Erythroblast (primary cell): ENCODE measurements at places on chromosomes 7 and 10.

DNA sequence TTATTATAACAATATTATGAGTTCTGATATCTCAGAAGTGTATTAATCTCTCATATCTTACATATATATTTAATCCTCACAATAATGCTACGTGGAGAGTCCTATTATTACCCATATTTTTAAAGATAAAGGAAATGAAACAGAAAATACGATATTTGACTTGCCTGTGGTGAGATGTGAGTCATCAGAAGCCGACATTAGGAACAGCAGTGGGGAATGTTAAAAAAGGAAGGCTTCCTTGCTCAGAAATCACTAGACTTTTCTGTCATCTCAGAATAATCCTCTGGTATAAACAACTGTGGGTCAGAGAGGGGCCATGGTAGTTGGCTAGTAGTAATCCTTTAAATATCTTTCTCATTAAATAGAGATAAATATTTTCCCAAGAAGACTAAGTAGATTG, 402.3 kb upstream of the PCDH15 start:
- DNase-seq, result no peak

GRCh38 chr7:25069900-25070443, 55.1 kb downstream of the CYCS start:
- peak; percentile 82 for DNase-seq

- peak; percentile 58 for DNase-seq
These were observed 94.5 kb downstream of the KMT2C start for GRCh38 chr7:152341039-152341913.

DNA sequence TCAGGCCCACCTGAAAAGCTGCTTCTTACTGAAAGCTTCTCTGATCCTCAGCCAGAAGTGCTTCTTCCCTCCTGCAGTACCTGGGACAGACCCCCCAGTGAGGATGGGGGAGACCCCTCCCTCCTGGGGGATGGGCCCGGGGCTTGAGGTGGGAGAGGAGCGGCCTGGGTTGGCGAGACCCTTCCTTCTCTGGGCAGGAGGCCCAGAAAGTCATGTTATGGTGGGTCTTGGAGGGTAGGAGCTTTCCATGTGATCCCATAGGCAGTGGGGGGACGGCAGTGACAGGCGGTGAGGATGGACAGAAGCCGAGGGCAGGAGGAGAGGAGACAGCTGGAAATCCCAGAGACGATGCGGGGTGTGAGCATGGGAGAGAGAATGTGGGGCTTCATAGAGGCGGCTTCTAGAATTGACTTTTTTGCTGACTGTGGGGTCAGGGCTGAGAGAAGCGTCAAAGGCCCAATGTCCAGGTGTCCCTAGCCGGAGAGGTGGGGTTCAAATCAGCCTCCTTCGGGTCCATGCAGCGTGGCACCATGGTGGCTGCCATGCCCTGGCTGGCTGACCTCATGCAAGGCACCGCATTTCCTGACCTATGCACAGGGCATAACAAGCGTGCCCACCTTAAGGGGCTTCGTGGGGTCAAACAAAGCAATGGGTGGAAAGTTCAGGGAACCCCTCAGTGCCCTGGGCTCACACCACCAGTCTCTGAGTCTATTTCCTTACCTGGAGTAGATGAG, 154.0 kb downstream of the UBE2H start:
- no peak for DNase-seq

DNA sequence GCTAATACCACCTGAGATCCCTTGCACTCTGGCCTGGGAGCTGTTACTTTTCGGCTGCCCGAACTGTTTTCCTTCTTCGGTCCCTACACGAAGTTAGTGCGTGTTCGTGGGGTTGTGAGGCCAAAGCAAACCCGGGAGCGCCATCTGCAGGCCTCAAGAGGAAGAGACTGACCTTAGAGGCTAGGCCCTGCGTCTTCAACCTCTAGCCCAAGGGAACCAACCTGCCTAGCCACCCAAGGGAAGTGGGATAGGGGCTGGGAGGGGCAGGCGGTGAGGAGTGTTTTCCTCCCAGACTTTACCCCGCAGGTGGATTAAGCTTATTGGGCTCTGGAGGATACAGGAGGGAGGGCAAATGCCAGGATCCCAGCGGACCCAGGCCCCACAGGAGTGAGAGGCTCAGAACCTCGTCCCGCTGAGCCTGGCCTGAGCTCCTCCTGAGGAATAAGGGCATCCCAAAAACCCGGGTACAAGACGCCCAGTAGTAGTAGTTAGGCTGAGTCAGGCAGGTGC, 1.7 kb upstream of the PAX2 start:
- peak; percentile 73 for DNase-seq

DNA sequence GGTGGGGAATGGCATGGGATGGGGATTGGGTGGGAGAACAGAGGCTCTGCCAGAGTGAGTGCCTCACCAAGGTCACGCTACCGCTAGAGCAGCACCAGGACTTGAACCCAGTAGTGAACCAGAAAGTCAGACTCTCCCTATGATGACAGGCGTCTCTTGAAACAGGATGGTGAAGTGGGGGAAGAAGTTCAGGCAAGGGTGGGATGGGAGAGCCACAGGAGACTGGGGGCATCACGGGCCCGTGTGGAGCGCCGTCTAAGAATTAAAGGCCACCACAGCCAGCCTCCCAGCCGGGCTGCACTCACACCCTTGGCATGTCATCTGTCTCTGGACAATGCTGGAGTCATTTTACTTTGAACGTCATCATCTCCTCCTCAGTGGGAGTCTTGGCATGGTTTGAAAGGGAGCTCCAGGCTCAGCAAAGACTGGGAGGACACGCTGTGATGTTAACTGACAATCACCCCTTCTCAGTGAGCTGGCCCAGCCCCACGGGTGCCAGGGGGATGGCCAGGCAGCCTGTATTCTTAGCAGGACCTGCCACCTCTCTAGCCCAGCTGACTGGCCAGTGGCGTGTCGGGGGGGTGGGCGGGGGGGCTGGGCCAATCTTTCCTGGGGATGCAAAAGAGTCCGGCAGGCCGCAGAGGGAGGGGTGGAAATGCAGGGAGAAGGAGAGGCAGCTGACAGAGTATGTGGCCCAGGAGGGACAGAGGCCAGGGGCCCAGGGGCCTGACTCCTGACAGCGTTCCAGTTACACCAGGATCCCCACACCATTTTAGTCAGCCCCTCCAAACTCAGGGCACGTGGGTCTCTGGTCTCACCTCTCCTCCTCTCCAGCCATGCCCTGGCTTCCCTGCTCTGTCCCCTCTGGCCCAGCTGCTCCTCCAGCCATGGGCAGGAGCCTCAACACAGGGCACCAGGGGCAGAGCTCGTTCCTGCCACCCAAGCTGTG, 96.2 kb downstream of the VOPP1 start:
- DNase-seq, result no peak

DNA sequence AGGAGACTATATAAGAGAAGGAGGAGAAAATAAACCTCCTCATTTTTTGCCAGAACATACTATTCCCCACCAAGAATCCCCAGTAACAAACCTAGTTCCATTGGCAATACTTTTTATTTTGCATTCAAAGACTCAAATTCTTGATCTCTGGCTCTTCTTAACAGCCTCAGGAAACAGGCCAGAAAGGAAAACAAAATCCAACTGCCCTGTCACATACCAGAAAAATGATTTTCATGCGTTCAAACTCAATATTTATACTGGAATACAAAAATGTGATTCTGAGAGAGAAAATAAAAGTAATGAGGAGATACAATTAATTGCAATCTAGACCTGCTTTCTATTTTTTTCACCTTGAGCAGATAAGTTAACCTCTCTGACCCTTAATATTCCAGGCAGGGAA, 435.9 kb upstream of the AUTS2 start:
- DNase-seq, result no peak

GRCh38 chr7:3301831-3302618, 973 bp downstream of the SDK1 start:
- no peak for DNase-seq

GRCh38 chr10:114655671-114656070, 2.4 kb downstream of the ABLIM1 start:
- DNase-seq, result no peak

- DNase-seq, result no peak
These were observed 1.8 kb downstream of the INSYN2A start for GRCh38 chr10:127194599-127194998.

DNA sequence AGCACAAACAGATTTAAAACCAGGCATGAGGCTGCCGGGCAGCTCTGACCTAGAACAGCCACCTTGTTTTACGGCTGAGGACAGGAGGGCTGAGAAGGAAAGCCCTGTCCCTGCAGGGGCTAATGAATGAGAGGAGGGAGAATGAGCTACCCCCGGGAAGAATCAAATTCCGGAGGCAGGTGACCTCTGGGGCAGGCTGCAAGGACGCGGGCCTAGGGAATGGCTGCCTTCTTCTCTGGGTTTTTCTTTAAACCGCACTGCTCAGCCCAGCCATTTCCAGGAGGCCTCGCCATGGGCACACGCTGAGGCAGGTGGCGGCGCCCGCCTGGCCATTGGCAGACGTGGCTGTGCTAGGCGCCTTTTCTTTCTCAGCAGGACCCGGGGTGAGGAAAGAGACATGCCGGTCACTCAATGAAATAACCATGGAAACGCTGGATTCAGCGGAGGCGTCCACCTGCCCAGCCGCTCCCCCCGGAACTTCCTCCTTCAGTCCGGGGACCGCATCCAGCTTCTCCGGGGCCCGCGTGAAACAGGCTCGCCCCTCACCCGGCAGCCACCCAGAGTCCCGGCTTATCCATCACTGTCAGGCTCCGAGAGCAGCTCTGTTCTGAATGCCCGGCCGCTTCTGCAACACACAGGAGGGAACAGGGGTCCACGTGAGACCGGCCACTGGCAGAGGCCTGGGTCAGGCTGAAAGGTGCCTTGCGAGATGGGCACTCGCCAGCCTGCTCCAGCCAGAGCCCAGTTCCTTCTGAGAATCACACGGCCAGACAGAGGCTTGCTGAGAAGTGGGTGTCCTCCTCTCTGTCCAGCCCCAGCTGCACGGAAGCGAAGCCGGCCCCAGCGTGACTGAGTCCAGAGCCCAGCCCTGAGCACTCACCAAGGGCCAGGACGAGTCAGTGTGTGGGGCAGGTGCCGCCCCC, 82.1 kb downstream of the PDGFA start:
- no peak for DNase-seq

- no peak for DNase-seq
These were observed 51.5 kb upstream of the MNX1 start for GRCh38 chr7:157061979-157062378.

- no peak for DNase-seq
These were observed 8.2 kb downstream of the MAT1A start for GRCh38 chr10:80281292-80281691.

GRCh38 chr10:50224330-50224952, 26.9 kb downstream of the ASAH2 start:
- peak; percentile 66 for DNase-seq

DNA sequence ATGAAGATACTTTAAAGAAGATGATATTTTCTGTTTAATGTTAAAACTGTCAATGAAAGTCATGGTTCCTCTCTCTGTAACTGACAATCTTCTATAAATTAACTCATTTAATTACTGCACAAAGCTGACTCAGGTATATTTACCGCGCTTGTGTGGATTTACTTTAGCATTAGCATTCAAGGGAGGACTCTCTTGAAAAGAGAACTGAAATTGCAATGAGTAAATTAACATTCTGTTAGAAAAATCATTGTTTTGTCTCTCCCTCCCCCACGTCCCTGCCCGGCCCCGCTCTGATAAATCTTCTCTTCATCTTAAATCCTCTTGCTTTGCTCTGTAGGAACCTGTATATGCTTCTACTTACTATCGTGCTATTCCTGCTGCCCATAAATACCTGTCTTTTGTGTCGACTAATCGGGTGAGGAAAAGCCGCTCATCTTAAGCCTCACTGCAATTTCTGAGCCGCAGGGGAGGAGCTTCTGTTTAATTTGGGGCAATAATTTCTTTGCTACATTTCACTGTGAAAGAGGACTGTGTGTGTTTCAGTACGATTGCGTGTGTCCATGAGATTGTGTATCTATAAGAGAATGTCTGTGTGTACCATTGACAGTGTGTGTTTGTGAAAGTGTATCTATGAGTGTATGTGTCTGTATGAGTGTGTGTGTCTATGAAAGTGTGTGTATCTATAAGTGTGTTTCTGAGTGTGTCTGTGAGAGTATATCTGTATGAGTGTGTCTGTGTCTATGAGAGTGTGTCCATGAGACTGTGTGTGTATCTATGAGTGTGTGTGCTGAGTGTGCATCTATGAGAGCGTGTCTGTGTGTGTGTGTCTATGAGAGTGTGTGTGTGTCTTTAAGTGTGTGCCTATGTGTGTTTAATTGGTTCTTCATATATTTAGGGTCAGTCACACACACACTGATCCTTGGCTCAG, 46.5 kb upstream of the LYZL2 start:
- no peak for DNase-seq

DNA sequence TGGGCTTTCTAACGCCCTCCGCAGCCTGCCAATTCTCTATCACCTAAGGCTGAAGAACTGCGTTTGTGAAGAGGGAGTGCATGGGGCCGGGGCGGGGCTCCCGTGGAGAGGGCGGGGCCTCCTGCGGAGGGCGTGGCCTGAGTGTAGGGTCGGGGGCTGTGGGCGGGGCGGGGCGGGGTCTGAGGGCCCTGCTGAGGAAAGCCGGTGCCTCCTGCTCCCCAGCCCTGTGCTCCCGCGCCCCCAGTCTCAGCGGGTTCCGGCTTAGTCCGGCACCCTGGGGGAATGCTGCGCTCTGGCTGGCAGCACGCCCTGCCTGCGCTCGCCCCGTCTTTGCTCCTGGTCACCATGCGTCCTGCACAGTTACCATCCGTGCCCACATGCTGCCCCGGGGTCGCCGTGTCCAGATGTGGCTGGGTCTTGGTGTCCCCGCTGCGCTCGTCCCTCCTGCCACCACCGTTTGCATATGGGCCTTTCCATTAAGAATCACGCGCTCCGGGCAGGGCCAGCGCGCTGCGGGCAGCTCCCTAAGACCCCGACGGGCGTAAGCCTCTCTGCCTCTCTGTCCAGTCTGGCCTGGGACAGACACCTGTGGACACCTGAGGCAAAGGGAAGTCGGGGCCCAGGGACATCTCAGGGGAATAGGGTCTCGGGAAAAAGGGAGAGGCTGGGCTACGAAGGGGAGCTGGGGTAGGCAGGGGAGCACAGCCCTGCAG, 144.0 kb upstream of the RET start:
- DNase-seq, result no peak

DNA sequence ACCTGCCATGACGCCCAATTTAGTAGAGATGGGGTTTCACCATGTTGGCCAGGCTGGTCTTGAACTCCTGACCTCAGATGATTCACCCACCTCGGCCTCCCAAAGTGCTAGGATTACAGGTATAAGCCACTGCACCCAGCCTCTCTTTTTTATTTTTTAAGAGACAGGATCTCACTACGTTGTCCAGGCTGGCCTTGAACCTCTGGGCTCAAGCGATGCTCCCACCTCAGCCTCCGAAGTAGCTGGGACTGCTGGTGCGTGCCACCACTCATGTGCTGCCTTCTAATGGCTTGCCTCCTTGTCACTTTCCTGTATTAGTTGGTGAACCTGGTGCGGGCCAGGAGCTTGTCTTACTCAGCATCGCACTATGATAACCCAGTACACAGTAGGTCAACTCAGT, 27.0 kb downstream of the KLRG2 start:
- no peak for DNase-seq

DNA sequence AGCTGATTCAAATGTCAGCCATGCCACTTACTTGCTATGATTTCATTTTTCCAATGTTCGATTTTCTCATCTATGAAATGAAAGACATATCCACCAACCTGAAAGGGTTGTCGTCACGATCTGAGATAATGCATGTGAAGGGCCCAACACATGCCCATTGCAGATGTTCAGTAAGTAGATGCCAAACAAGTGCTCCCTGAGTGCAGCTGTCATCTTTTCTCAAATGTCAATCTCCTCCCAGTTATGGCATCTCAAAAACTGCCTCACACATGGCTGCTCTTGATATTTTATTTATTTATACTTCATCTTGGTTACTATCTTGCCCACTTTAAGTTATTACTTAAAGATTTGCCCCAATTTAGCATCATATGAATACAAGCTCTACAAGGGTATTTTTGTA, 16.8 kb downstream of the CPEB3 start:
- no peak for DNase-seq
